ENCODE measurements at places on chromosomes 16 and 17. TPM values are rescaled to one million over a fixed set of nuclear protein-coding genes. Genes with fewer than 3 reads are reported as not detected.

ESRP2 gene
- total RNA-seq, result 9.1 TPM

C1QTNF1 gene
- 518 TPM for total RNA-seq

IL34 gene
- total RNA-seq, result 11.9 TPM

CHST4 gene
- not detected for total RNA-seq

KAT7 gene
- 38.9 TPM for total RNA-seq

SLC5A11 gene
- total RNA-seq, result 17.7 TPM

OR3A2 gene
- 0.68 TPM for total RNA-seq

METTL9 gene
- 100 TPM for total RNA-seq

ARHGAP23 gene
- total RNA-seq, result 87.1 TPM

EPX gene
- not detected for total RNA-seq

Data from thoracic aorta (tissue), 2 donors.